ENCODE measurements at places on chromosomes 13 and 19.

- peak; percentile 68 for DNase-seq
These were observed 86.0 kb downstream of the GADD45B start for GRCh38 chr19:2561895-2562294.

DNA sequence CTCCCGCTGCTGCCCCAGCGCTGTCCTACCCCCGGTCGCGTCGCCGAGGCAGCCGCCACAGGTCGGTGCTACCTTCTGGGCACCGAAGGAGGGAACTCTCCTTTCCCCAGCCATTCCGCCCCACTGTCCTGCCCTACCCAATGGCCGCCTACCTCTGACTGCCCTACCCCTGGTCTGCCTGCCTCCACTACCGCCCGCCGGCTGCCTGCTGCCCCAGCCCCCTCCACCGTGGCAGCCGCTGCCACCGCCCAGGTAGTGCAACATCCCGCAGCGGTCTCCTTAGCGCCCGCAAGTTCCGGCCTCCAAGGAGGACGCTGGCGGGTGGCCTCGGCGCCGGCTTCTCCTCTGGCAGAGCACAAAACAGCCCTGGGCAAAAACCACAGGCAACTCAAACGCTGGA, 1303.1 kb downstream of the UQCRFS1 start:
- DNase-seq = no peak

DNA sequence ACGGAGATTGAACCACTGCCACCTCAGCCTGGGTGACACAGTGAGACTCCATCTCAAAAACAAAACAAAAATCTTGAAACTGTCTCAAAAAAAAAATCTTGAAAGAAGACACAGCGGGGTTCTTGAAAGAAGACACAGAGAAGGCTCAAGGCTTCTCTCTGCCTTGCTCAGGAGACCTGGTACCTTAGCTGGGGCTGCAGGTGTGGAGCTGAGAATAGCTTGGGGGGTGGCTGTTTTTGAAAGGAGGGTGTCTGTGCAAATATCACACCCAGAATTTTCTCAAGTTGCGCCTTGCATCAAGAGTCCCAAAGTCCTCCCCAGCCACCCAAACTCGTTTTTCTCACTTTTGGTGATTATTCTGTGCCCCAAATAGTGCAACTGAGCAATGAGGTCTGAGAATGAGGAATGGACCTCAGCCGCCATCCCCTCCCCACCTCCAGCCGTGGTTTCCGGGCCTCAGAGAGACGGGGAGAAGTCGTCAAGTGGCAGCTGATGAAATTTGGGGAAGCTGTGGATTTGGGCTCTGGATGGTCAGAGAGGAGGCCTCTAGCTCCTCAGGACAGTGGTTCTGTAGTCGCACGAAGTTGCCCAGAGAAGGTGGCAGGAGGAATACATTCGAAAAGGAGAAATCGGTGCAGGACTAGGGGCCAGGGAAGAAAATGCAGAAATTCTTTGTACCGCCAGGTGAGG, 8.8 kb downstream of the S1PR2 start:
- no peak for DNase-seq

GRCh38 chr19:56106397-56106849, 14.7 kb downstream of the ZNF787 start:
- DNase-seq = no peak

Data from stimulated activated CD8-positive, alpha-beta memory T cell treated with anti-CD3 and anti-CD28 coated beads, Interleukin-7, amount 100 ng/mL, for 48 hours (primary cell).